ENCODE measurements at places on chromosomes 5 and 9.

DNA sequence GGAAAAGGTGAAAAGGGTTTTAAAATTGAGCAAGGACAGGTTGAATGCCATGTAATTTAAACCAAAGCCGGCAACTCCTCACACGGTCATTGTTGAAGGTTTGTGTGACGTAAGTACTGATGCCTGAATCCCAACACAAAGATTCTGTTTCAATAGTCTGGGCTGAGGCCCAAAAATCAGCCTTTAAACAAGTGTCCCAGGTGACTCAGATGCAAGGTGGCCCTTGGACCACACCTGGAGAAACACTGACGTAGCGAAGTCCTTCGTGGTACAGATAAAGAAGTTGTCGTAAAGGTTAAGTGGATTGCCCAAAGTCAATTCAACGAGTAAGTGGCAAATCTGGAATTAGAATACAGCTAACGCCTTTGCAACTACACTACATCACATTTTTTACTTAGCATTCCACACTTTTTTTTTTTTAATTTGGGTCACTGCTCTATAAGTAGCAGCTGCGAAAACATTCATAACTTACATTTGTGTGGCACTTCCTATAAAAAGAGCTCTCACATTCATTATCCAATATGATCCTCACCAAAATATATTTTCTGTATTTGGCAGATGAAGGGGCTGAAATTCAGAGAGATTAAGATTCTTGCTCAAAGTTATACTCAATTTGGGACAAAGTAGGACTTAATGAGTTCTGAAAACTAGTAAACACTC is 111.3 kb downstream of the LPAR1 start:
- DNase-seq, result no peak

DNA sequence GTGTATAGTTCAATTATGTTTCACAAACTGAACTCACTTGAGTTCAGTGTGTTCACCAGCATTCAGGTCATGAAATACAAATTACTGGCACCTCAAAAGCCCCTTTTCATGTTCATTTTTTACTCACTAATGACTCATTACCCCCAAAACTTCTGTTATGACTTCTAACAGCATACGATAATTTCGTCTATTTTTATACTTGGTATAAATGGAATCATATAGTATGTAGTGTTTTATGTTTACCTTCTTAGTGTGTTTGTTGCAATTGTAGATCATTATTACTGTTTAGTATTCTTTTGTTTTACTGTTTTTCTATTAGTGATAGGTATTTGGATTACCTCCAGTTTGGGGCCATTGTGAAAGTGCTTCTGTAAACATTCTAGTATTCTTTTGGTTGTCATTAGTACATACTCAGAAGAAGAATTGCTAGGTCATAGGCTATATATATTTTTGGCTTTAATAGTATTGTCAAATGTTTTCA is 33.4 kb downstream of the DDX4 start:
- DNase-seq, result no peak

- peak; percentile 45 for DNase-seq
Measured at GRCh38 chr5:157740229-157740610, 3.3 kb upstream of the LSM11 start.

DNA sequence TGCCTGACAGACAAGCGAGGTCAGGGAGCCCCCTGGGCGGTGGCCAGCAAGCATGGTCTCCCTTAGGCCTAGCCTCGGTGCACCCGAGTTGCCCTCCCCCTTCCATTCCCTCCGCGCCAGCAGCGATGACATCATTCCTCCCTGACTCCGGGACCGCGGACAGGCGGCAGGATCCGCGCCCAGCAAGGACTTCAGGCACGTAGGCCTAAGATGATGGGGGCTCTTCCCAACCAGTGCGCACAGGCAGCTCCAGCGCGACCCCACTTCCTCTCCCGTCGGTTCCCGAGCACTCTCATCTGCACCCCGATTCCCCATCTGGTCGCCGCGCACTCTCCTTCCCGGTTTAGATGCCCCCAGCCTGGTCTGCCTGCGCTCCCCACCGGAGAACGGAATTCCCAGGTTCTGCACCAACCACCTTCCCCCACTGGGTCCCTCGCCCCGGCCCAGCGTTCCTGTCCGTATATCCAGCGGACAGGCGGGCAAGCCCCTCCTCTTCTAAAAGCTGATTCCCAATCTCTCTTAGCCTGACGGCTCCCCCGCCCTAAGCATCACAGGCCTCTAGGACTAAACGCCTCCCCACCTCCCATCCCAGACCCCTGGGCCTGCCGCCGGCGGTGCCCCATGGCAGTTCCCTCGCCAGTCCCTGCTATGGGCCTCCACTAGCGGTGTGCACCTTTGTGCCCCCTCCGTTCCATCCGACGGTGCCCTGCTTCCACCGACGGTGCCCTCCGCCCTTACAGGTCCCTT is 931 bp downstream of the FAM219A start:
- peak; percentile 76 for DNase-seq

DNA sequence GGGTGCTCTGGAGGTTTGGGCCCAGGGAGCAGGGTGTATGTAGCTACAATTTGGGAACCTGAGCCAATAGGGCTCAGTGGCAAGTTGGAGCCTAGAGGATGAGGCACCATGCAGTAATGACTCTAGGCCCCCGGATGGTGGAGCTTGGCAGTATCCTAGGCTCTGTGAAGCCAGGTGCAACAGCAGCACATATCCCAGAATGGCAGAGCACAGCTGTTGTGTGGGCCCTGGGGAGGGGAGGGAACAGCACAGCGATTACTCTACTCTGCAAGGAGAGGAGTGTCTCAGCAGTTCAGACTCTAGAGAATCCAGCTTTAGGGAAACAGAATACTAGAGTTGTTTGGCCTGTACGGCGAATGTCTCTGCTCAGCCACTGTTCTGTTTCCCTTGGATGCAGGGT is 56.1 kb downstream of the LRRTM2 start:
- no peak for DNase-seq

DNA sequence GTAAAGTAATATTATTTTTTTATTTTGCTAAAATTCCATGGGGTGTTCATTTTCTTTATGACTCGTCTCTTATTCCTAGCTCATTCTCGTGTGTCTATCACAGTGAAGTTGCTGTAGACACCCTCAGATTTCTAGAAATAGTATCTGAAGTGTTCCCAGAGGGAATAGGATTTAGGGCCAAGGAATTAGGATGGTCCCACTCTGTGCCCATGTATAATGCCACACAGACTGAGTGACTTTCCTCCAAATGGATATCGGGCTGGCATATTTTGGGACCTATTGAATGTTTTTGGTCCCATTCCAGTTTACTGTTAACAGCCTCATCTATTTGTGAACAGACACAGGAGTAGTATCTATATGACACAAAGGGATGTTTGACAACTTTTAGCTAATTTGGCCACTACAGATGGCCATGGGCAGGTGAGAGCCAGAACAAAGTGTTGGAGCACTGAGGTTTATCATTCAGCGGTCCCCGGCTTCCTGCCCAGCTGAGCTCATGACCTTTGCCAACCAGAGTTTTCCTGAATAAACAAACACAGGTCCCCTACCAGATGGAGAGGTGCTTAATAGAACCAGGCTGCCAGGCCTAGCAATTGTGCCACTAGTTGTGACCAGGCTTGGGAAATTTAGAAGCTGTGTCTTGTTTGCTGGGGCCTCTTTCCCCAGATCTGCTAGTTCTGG is 46.9 kb downstream of the MAP1B start:
- DNase-seq, result no peak

DNA sequence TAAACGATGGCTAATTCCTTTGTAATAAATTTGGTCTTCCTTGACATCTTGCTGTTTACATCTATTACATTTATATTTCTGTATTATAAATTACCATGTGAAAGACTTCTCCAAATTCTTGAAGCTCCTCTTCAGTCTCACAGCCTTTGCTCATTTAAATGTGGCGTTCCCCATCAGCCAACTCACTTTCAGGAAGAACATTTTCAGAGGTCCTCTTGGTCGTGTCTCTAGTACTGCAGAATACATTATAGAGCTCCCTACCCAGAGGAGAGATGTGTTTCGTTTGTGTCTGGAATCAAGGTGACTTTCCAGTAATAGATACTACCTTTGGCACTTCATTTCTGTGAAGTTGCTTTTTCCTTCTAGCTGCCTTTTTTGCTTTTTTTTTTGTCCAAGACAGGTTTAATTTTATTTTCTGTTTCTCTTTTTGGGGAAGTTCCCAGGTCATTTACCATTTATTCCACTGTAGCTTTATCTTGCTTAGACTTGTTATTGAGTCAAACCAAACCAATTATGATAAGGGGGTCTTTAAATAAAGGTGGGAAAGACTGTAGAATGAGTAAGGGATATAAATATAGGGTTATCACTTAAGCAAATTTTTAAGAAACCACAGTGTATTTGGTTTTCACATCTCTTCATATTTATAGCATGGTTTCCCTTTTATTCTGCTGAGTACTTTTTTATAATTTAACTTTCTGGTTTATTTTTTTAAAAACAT is 12.8 kb downstream of the UBE2B start:
- no peak for DNase-seq

GRCh38 chr5:83044926-83045325 is 32.3 kb downstream of the TMEM167A start:
- DNase-seq, result no peak

- no peak for DNase-seq
Measured at GRCh38 chr9:21943464-21943863, 50.7 kb downstream of the CDKN2A start.

GRCh38 chr5:75843319-75843718 is 126.1 kb upstream of the POC5 start:
- no peak for DNase-seq

GRCh38 chr9:18189871-18190670 is 283.9 kb upstream of the ADAMTSL1 start:
- DNase-seq, result no peak

- DNase-seq, result peak; percentile 86
Measured at GRCh38 chr9:4297151-4297785, 2.6 kb downstream of the GLIS3 start.

GRCh38 chr9:105357937-105358336 is 89.9 kb upstream of the FSD1L start:
- no peak for DNase-seq

- no peak for DNase-seq
Measured at GRCh38 chr9:38019731-38020130, 49.3 kb downstream of the SHB start.

- DNase-seq, result peak; percentile 44
Measured at GRCh38 chr9:134575103-134575900, 66.3 kb upstream of the COL5A1 start.

- DNase-seq, result no peak
Measured at GRCh38 chr5:84748313-84748712, 363.6 kb upstream of the EDIL3 start.

All from H1 (cell line).